ENCODE measurements at places on chromosomes 4 and X. TPM values are rescaled to one million over a fixed set of nuclear protein-coding genes. Genes with fewer than 3 reads are reported as not detected.

The HSFX1 gene
- 0.32 TPM for total RNA-seq

The ETDA gene
- total RNA-seq = not detected

The UFSP2 gene
- 28.3 TPM for total RNA-seq

The CLNK gene
- total RNA-seq = 0.08 TPM

The CHRDL1 gene
- total RNA-seq = 1.7 TPM

The GUF1 gene
- 18.5 TPM for total RNA-seq

The ITGB1BP2 gene
- total RNA-seq = 0.56 TPM

The RASSF6 gene
- 1.8 TPM for total RNA-seq

The FAM47E gene
- 0.20 TPM for total RNA-seq

The HMX1 gene
- total RNA-seq = not detected

The TMPRSS11D gene
- total RNA-seq = 196 TPM

The GLRB gene
- total RNA-seq = not detected

The ZDHHC15 gene
- total RNA-seq = 0.20 TPM

The GJB1 gene
- total RNA-seq = 0.12 TPM

The NAP1L2 gene
- 0.92 TPM for total RNA-seq

The DCAF12L2 gene
- total RNA-seq = not detected

The PTPN13 gene
- 87.3 TPM for total RNA-seq

The CXorf38 gene
- 6.0 TPM for total RNA-seq

The GAGE12J gene
- not detected for total RNA-seq

The GABRB1 gene
- total RNA-seq = not detected

The RAB39B gene
- total RNA-seq = not detected

The SMARCA1 gene
- total RNA-seq = 6.6 TPM

The CT45A5 gene
- total RNA-seq = not detected

The SLITRK4 gene
- 0.32 TPM for total RNA-seq

The MRPL1 gene
- 35.3 TPM for total RNA-seq

All from esophagus mucosa (tissue), 1 donor.